ENCODE measurements at places on chromosomes 1 and 21.
A peak's percentile ranks its signal among the peaks of the same experiment; 100 is the strongest.

- no peak for DNase-seq
Measured at GRCh38 chr1:196654271-196654670, 2.4 kb downstream of the CFH start.

GRCh38 chr1:55894521-55894920, 679.4 kb upstream of the USP24 start:
- DNase-seq = no peak

GRCh38 chr1:205379056-205379455, 22.3 kb upstream of the KLHDC8A start:
- no peak for DNase-seq

DNA sequence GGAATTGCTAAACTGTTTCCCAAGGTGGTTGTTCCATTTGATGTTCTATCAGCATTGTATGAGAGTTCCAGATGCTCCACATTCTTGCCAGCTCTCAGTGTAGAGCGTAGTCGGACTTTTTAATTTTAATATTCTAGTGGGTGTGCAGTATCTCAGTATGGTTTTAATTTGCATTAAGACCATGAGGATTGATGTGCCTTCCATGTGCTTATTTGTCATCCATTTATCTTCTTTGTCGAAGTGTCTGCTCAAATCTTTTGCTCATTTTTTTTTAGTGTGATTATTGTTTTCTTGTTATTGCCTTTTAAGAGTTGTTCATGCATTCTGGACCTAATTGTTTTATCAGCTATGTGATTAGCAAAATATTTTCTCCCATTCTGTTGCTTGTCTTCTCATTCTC, 13.8 kb upstream of the GUCA2B start:
- DNase-seq = no peak

DNA sequence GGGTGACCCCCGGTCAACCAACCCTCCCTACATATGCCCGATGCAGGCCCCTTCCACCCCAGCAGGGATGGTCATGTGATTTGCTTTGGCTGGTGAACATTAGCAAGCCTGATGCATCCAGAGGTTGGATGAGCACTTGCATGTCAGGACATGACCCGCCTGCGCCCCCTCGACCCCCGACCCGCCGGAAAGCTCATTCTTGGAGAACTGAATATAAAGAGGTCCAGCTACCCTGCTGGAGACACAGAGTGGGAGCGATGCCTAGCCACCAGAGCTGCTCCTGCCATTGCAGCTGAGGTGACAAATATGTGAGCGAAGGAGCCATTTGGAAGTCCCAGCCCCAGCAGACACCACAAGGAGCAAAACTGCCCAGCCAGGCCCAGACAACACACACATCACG, 39.6 kb downstream of the COA6 start:
- DNase-seq = no peak

DNA sequence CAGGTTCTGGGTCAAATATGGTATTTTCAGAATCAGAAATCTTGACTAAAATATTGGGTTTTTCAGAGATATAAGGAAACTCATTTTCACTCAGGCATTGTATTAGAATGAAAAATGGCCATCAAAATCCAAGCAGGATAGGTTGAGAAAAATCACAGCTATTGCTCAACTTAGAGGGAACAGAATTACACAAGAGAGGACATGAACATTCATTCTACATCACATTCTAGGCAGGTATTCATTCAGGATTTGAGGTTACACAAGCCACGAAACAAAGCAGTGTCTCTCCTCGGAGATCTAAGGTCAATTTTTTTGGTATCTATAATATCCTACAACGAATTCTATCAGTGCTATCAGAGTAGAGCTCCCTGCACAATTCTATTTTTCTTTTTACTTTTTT, 163.6 kb upstream of the HP1BP3 start:
- DNase-seq = no peak

DNA sequence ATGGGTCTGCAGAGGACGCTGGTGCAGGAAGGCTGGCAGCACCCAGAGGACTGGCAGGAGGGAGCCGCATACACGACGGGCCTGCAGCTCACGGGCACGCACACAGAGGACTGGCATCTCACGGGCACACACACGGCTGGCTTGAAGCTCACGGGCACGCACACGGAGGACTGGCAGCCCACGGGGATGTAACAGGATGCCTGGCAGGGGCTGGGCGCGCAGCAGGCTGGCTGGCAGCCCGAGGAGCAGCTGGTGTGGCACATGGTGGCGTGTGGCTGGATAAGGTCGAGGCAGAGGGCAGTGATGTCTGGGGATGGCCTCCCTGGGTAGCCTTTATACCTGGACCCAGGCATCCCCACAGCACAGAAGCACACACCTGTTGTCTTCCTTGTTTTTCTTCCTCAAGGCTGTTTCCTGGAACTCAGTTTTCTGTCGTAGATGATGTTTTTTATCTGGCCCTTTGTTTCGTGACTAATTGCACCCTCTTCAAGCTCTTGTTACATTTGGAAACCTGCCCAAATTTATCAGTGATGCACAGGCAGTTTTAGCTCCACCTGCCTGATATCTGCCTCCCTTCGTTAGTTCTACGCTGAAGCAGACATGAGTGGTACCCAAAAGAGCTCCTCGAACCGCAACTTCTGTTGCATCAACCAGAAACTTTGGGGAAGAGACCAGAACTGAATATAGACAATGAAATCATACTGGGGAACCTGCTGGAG, at the start of gene KRTAP12-1:
KRTAP12-1 (minus strand) TSS at position 303 of the 719 bp plus-strand sequence; CDS start at position 263, 40 bp downstream.
- DNase-seq = no peak

- no peak for DNase-seq
Measured at GRCh38 chr1:205927247-205927646, 16.0 kb downstream of the SLC26A9 start.

DNA sequence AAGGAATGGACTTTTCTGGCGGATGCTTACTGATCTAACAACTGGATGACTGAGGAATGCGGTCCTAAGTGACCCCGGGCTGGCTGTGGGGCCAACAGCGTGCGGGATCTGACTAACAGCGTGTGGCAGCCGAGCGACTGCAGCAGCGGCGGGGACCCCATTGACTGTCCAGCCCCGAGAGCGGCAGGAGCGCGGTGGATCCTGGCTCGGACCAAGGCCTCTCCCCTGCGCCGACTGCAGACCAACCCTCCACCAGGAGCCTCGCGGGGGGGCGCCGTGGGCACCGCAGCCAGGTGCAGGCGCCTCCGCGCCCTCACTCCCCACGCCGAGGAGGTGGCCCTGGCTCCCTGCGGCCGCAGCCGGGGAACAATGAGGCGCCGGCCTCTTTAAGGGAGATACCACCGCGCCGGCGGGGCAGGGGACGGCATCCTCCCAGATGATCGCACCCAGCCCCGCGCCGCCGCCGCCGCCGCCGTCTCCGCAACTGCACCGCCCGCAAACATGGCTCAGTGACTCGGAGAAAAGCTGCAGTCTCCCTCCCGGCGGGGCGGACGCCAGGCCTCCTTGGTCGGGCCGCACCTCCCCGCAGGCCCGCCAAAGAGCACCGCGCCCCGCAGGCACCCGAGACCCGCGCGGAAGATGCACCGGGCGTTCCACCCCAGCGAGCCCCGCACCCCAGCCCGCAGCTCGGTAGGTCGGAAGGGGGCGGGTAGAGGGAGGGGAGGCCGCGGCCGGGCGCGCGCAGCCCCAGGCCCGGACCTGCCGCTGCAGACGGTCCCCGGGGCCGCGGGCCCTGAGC, 694 bp upstream of the PDIK1L start:
- DNase-seq = peak; percentile 88

GRCh38 chr1:46681333-46682034, 9.8 kb downstream of the TEX38 start:
- DNase-seq = no peak

DNA sequence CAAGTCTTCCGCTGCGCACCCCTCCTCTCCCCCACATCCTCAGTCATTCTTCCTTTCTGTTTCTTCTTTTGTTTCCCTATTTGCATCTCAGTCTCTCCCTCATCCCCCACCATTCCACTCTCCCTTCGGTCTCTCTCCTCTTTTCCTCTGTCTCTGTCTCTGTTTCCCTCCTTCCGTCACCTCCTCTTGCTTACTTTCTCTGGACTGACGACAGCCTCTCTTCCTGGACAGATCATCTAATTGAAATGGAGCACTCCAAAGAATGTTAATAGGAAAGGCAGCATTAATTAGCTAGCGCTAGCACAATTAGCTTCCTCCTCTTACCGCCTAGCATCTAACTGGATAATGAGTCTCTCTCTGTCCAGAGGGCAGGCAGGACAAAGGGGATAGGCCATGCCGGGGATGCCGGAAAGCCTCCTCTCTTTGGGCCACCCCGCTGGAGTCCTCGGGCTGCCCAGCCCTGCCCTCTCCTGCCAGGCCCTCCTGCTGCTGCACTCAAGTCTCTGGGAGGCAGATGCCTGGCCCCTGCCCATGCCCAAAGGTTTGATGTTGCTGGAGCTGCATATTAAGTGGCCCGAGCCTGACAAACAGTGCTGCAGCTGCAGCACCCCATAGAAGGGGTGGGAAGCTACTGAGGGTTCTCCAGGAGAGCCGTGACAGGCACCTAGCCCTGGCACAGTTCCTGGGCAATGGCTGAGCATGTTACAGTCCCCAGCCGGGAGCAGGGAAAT, 20.8 kb downstream of the DISP3 start:
- DNase-seq = no peak

DNA sequence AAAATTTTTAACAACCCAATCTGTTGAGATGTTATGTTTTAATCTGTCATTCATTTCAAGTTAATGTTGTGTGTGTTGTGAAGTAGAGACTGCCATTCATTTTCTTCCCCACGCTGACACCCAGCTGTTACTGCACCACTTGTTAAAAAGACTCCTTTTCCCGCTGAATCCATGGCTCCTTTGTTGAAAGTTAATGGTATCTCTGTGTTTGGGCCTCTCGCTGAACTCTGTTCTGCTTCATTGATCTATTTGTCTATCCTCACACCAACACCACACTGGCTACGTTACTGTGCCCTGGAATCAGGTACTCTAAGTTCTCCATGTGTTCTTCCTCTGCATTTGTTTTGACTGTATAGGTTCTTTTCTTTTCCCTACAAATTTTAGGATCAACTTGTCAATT, 58.2 kb downstream of the PDE9A start:
- no peak for DNase-seq

DNA sequence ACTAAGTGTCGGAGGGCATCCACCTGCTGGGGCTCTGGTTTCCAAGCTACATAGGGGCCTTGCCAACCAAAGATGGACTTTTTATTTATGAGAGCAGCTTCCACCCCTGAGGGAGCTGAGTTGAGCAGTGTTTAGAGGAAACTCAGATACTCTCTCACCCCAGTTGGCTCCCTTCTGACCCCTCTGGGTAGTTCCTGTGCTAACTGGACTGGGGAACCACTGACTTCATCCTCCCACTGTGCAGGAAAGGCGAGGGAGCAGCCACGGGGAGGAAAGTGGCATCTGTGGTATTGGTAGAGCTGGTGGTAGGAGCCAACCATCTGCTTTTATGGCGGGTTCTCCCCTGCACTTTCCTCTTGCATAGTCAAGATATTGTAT, 70.4 kb downstream of the MPZL1 start:
- no peak for DNase-seq

- no peak for DNase-seq
Measured at GRCh38 chr21:14903172-14903865, 161.5 kb downstream of the NRIP1 start.

- DNase-seq = no peak
Measured at GRCh38 chr1:214570442-214570841, 19.0 kb upstream of the PTPN14 start.

DNA sequence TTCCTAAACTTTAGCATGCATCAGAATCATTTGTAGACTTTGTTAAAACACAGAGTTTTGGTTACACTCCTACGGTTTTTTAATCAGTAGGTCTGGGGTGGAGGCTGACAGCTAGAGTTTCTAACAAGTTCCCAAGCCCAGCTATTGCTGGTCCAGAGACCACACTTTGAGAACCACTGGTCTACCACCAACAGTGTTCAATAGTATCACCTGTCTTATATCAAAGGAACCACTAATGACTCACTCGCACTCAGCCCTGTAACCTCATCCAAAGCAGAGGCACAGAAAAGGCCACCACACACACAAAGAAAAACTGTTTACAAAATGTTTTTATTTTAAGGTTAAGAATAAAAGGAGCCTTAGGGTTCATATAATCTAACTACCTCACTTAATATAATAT, 68.7 kb downstream of the HIVEP3 start:
- no peak for DNase-seq

DNA sequence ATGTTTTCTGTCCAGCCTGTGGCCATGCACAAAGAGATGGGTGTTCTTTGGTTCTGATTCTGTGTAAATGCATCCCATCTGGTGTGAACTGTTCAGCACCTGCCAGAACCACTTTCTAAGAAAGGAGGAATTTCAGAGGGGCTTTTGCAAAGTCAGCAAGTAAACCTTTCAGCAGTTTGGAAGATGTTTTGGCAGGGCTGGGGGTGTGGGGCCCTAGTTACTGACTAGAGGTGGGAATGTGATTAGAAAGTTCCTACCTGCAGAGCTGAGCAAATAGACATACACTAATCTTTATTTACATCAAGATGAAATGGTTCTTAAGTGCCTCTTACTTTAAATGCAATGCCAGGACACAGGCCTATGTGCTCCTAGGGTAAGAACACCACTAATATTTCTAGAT, 378.1 kb upstream of the USP24 start:
- DNase-seq = no peak

- DNase-seq = no peak
Measured at GRCh38 chr21:44708213-44708865, 3.0 kb downstream of the TSPEAR start.

DNA sequence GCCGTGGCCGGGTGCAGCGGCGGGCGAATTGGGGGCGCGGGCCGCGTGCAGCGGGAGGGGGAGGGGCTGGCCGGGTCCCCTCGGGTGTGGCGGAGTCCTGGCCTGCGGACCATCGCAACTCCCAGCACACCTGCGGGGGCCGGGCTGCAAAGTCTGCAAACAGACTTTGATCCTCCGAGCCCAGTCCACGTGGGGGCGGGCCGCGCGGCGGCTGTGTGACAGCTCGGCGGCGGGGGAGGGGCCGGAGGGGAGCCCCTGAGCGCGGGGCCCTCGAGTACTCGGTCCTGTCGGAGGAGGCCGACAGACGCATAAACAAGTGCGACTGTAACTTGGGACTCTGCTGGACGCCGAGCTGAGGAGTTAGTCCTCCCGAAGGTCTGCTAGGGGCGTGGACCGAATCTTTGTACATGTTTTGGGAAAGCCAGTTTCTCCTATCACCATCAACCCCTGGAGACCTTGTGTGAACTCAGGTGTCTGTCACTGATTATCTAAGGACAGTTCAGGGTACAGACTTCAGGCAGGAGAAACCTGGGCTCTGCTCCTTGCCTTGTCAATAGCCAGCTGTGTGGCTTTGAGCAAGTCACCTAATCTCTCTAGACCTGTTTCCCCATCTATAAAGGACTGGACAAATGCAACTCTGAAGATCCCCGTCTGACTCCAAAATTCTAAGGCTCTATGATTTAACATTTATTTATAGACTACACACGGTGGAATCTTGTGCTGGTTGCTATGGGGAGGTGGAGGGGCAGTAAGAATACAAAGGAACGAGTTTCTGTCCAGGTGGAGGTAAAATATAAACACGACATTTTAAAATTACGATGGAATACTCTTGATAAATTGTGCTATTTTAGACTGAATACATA, 710 bp upstream of the SLC30A1 start:
- DNase-seq = peak; percentile 90

GRCh38 chr1:210438928-210439841, 110.5 kb downstream of the HHAT start:
- no peak for DNase-seq

Data from nephron progenitor cell (in vitro differentiated cells).